ENCODE measurements at places on chromosomes 3 and 15.

DNA sequence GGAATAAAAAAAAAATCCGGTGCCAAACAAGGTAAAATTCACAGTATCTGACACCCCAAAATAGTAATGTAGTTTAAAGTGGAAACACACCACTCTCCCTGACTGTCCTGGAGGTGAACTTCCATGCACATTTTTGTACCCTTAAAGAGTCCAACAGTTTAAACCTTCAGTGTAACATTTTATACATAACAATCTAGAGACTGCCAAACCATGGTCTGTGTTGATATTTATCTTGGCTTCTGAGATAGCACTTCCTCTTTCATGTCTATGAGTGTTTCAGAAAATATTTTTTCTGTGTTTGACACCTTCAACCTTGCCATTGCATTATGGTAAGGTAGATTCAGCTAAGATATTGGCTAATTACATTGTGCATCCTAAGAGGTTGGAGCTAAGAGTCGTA, 13.9 kb downstream of the TMEM45A start:
- no peak for DNase-seq

DNA sequence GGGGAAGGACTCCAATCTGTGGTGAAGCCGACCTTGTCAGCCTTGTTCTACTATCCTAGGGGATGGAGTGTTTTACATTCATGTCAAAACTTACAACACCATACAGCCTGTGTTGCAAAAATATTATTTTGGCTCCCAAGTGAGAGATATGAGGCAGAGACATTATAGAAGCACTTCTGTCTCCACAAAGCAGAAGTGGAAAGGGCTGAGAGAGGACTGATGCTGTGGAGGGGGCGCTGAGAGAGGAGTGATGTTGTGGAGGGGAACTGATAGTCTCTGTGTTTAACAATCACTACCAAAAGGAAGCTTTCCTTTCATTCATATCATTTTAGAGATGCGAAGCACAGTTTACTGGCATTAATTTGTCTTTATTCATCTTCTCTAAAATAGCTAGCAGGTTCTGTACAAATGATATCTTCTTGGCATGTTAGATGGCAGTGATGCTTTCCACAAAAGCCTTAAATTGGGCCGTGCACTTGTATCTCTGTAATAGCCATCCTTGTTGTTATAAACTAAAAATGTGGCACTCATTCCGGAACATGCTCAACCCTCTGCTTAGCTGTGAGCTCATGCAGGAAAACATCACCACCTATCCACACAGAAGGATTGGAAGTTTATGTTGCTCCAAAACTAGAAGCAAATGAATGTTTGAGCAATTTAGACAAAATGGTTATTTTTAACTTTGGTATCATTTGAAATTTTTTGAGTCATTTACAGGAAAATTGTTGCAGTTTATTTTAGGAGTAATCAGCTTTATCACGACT, 134.6 kb upstream of the TP63 start:
- DNase-seq = no peak

DNA sequence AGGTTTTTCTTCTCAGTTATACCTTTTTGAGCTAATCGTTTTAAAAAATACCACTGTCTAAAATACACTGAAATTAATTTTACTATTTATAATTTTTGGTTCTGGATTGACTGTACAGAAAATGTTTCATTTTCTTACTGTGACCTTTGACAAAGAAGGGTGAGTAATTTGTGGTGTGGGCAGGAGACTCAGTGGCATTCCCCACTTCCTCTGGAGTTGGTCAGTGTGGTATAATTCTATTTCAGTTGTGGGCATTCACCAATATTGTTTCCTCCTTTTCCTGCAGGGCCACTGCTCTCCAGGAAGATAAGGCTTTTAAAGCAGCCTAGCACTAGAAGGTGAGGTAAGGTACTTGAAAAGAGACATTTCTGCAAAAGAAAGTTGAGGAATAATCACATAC, 6.5 kb downstream of the DAG1 start:
- DNase-seq = no peak

DNA sequence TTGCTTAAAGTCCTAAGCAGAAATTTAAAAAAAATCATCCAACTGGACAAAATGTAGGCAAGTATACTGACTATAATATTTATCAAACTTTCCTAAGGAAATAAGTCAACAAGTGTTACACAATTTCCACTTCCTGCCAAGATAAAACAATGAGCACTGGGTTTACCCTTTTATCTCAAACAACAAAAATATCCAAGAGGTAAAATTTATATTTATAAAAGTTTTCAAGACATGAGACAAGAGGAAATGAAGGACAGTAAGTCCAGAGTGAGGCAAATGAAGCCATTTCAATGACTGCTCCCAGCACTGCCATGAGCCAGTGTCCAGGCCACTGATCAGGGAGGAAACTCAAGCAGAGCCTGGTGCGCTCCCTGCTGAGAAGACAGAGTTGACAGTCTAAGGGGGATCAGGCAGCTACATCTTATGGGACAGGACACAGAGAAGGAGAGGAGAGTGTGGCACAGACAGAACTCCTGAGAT, 439.4 kb downstream of the RAP2B start:
- DNase-seq = no peak

- no peak for DNase-seq
Measured at GRCh38 chr3:107680698-107681097, 157.9 kb downstream of the BBX start.

GRCh38 chr15:95168951-95169431, 937.6 kb downstream of the MCTP2 start:
- DNase-seq = no peak

GRCh38 chr3:197440717-197441303, 115.0 kb downstream of the BDH1 start:
- DNase-seq = no peak

- DNase-seq = no peak
Measured at GRCh38 chr3:59254433-59254832, 204.6 kb upstream of the CFAP20DC start.

DNA sequence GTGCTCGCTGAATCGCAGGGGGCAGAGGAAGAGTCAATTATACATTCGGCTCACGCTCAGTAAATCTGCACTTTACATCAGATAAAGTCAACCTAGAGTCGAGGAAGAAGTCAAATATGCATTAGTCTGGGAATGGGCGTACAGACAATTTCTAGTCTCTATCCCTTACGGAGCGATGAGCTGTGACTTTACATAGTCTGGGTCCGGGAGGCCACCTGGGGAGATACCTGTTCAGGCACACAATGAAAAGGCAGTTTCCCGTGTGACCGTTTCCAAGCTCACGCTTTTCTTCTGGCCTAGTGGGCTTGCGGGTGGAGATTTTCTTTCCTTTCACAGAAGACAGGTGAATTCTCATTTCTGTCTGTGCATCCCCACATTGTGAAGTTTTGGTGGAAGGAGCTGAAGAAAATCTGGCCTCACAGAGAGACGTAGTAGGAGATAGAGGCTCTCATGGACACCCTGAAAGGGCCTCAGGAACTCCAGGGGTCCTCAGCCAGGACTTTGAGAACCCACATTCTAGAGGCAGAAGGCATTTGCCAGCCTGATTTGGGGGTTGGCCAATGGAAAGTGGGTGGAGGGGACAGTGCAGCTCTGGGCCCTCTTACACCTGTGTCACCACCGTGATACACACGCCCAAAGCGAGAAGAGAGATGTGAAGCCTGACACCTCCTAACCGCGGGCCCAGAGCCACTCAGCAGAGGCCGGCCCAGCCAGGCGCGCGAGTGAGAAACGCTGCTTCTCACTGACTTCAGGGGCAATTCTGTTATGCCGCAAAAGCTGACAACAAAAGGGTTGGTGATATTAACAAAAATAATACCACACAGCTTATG, 10.7 kb upstream of the OCA2 start:
- no peak for DNase-seq

DNA sequence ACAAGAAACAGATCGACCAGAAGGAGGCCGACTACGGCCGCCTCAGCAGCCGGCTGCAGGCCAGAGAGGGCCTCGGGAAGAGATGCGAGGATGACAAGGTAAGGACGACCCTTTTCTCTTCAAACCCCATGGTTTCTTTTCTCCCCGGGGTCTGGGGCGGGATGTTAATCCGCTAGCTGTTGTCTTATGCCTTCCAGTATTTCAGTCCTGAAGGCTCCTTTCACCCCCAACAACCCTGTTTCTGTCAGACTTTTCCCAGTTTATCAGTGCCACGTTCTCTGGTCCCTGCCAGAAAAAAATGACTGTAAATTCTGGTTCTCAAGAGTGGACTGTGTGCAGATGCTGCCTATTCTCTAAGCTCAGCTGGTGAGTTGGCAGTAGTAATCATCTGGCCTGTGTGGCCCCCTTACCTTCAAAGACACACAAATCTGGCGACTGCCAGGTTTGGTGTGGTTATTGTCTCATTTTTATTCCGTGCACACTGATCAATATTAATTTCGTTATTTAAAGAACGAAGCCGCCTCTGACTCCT, 806 bp downstream of the GOLM2 start:
- DNase-seq = no peak

DNA sequence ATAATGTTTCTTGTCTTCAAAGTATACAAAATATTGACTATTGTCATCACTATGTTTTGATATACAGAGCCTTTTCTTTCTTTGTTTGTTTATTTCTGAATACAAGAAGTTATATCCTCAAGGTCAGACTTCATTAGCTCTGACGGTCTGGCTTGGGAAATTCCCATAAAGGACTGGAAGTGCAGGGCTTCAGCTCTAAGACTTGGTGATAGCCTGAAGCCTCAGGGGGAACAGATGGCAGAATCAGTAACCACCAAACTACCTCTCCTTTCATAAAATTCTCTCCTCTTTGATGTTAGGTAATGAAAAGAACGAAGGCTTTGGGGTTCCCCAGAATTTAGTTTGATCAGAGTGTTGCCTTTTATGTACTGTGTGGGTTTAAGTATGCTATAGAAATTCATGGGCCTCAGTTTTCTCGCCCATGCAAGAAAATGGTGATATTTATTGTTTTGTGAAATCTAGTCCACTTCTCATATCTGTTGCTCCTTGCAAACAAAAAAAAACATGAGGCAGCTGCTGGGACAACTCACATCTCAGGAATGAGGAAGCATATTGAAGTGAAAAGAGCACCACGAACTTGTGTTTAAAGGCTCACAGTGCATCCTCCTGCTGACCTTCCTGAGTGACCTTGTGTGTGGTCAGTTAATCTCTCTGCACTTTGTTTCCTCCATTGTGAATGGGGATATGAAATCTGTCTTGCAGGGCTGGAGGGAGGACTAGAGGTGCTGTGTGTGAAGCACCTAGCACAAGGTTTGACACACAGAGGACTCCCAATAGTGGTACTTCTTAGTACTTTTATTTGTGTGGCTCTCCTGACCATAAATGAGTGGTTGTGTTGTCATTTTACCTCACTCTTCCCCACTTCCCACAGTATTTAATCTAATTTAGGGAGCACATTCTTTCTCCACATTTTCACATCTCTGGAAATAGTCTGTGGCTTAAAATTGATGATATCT, 569.8 kb upstream of the IL12A start:
- no peak for DNase-seq

GRCh38 chr3:122609798-122610559, 32.5 kb downstream of the PARP15 start:
- DNase-seq = no peak

DNA sequence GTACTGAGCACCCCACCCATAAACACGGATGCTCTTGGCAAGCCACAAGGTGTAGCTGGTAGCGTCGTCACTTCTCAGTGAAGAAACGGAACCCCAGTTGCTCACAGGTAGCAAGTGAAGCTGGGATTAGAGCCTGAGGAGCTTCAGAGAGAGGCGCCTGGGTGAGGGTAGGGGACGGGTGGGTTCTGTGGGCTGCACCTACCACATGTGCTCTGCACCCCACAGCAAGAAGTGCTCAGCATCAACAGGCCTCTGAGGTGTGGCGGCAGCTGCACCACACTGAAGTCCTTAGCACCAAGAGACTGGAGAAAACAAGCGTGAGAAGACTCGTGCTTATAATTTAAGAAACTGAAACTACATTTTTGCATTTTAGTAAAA, 9.8 kb downstream of the MAP6D1 start:
- no peak for DNase-seq

DNA sequence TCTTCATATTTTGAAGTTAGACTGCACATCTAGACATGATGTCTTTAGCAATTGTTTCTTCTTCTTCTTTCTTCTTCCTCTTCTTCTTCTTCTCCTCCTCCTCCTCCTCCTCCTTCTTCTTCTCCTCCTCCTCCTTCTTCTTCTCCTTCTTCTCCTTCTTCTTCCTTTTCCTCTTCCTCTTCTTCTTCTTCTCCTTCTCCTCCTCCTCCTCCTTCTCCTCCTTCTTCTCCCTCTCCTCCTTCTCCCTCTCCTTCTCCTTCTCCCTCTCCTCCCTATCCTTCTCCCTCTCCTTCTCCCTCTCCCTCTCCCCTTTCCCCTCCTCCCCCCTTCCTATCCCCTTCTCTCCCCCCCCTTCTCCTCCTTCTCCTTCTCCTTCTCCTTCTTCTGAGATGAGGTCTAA, 21.9 kb downstream of the TCF12 start:
- DNase-seq = no peak

DNA sequence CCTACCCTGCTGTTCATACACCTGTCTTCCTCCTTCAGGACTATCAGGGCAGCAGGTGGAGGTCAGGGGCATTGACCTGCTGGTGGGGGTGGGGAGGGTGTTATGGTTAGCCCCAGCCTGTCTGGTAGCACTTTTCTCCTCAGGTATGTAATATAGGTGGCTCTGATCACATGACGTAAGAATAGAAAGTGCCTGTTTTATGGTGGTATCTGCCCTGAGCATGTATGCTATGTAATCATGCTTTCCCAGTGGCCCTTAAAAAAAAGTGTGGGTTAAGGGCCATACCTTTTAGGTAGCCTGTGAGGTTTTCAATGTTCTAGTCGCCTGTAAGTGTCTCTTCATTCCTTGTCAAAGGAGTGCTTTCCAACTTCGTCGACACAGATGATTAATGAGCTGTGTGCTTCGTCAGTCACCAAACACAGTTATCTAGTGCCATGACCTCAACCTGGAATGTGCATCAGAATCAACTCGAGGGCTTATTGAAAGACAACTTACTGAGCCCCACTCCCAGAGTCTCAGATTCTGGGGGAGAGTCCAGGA, 86.3 kb downstream of the KLHL25 start:
- no peak for DNase-seq

- no peak for DNase-seq
Measured at GRCh38 chr15:50971115-50971514, 62.6 kb downstream of the AP4E1 start.

DNA sequence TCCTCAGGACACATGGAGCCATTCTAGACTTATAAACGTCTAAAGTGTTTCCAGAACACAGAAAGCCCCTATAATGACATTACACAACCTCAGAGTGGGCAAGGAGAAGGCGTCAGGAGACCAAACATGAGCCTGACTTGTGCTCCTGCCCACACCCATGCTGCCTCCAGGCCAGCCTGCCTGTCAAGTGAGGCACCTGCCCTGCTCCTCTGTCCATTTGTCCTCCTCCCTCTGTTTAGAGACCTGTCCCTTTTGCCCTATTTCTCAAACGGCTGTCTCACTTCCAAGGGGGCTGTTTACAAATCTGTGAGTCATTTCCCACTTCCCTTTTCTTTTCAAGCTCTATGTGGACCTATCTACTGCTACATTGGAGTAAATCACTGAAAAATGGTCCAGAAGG, 21.0 kb downstream of the ZDHHC3 start:
- no peak for DNase-seq

DNA sequence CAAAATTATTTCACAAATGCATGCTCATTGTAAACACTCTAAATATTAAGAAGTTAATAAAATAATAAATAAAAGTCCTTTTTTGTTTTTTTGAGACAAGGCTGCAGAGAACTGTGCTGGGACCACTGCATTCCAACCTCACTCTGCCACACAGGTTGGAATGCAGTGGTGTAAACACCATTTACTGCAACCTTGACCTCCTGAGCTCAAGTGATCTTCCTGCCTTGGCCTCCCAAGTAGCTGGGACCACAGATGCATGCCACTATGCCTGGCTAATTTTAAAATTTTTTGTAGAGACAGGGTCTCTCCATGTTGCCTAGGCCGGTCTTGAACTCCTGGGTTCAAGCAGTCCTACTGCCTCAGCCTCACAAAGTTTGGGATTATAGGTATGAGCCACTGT, 578.4 kb downstream of the ZIC1 start:
- DNase-seq = no peak
